ENCODE measurements at places on chromosomes 7 and 10. TPM values are rescaled to one million over a fixed set of nuclear protein-coding genes. Genes with fewer than 3 reads are reported as not detected.

DNA sequence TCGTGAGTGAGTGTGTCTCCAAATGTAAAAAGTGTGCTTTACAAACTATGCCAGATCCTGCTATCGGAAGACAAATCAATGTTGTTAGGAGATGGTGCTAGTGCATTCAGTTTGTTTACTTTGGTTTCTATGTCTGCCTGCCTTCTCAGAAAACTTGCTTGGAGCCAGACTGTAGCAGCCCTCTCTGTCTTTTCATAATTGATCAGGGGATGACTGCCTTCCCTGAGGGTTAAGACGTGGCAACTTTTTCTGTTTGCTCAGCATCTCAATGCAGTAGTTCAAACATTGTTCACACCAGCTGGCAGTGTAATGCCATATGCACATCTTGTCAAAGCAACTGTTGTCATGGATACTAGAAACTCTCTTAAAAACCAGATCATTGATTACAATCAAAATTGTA is 118.5 kb downstream of the FOXP2 start:
- DNase-seq: no peak

DNA sequence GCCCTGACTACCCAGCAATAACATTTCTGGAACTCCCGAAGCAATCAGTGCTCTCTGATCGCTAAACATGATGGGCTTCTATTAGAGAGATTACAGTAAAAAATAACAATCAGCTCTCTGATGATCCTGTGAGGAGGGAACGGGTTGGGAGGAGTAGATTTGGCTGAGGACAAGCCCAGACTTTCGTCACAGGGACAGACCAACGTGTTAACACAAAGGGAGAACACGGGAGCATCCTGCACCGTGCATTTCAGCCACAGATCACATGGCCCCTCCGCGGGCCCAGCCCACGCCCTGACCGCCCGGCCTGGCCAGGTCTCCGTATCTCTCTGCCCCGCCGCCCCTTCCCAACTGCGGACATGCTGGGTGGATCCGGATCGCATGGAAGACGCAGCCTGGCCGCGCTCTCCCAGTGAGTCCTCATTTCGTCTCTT is 95.0 kb upstream of the AGBL3 start:
- peak; percentile 47 for DNase-seq

The APBB1IP gene
- 7.6 TPM for total RNA-seq

The NPFFR1 gene
- 0.16 TPM for total RNA-seq

DNA sequence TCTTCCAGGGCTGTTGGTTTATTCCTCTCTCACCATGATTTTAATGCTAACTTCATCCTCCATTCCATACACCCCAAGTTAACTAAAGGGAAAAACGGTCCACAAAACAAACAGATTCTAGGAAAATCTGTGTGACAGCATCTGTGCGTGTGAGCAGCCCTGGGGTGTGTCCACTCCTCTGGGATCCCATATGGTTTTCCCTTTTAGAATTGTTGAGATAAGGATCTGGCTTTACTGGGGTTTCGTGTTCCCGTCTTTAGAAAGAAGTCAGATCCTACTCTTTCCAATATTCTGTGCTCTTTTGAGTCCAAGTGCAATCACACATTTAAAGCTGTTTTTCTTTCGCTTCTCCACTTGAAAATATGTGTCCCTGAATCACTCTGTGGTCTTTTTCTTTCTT is 257.1 kb downstream of the KLF6 start:
- DNase-seq: no peak

The MET gene
- 6.4 TPM for total RNA-seq

The CRPPA gene
- 2.5 TPM for total RNA-seq

- no peak for DNase-seq
These were observed 273.1 kb downstream of the SEMA3D start for GRCh38 chr7:84913731-84914130.

DNA sequence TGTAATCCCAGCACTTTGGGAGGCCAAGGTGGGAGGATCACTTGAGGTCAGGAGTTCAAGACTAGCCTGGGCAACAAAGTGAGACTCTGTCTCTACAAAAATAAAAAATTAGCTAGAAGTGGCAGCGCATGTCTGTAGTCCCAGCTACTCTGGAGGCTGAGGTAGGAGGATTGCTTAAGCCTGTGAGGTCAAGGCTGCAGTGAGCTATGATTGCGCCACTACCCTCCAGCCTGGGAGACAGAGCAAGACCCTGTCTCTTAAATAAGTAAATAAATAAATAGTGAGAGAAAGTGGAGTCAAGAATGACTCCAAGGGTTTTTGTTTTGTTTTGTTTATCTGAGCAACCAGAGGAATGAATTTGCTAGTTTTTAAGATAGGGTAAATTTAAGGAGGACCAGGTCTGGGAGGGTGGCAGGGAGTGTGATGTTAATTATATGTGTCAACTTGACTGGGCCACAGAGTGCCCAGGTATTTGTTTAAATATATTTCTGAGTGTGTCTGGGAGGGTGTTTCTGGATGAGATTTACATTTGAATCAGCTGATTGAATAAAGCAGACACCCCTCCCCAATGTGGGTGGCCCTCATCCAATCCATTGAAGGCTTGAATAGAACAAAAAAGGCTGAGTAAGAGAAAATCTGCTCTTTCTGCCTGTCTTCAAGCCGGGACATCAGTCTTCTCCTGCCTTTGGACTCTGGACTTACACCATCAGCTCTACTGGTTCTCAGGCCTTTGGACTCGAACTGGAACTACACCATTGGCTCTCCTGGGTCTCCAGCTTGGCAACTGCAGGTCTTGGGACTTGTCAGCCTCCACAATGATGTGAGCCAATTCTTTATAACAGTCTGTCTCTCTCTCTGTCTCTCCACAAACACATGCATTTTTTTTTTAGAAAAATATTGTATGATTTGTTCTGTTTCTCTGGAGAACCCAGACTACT is 23.5 kb downstream of the IMPDH1 start:
- DNase-seq: no peak

The TNPO3 gene
- 37.4 TPM for total RNA-seq

DNA sequence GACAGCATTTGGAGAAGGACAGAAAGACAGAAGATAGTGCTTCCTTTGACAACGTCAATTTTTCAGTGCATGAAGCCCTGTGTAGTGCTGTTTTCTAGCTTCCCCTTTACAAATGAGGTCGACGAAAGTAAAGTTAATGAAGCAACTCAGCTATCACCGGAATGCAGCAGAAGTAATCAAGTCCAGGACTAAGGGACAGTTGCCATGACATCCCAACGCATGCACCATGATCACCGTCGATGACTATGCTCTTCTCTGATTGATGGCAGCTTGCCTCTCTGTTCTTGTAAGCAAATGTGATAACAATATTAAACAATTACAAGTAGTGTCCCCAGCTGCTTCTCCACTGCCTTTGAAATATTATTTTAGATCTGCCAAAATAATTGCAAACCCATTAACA is 205.8 kb downstream of the FRMD4A start:
- DNase-seq: no peak

DNA sequence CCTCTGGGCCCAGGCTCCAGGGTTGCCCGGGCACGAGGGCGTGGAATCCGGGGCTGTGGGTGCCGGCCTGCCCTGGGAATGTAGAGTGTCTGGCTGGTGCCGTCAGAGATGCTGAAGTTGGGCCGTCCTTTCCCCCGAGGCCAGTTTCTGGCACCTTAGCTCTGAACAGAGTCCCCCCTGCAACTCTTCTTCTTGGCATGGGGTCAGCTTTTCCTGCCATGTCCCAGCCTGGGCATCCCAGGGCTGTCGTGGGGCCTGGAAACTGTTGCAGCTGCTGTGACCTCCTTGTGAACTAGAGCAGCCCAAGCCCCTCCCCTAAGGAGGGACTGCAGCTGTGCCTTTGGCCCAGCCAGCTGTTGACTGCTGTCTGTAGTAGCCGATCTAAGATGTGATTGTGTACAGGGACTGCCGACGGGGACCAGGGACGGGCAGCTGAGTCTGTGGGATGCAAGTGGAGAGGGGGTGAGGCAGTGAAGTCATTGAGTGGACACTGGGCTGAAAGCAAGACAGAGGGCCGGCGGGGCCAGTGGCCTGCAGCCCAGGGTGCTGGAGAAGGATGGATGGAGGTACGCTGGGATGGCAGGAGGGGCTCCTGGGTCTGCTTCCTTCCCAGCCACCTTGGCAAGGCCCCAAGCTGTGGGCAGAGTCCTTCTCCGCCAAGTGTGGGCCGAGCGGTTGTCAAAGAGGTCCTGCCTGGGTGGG is 35.8 kb downstream of the GBX1 start:
- no peak for DNase-seq

DNA sequence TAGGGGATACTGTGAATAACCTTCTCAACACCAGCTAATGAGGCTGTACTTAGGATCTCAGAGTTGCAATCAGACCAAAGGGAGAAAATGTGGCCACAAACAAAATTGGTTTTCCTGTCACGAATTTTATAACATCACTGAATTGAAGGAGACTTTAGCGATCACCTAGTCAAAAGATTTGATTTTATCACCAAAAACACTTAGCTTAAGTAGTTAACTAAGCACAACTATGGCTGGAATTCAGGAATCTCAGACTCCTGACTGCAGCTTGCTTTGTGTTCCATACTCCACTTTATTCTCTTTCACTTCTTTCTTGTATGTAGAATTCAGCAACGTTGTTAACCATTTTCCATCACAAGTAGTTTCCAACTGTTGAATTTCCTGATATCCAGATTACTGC is 152.0 kb downstream of the SLC16A9 start:
- no peak for DNase-seq

DNA sequence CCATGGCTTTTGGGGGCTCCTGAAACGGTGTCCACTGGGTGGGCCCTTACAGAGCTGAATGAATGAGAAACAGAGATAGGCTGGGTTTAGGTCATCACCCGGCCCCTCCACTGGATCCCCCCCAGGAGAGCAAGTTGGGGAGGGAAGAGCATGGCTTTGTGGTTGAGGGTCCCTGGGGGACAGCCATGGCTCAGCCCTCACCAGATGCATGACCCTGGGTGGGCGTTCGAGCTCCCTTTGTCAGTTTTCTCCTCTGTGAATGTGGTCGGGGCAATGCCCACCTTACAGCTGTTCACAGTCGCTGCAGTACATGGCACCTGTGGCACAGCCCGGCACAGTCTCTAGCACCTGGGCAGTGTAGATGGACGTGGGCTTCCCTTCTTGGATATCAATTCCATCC is 40.6 kb upstream of the CXCL12 start:
- no peak for DNase-seq

- DNase-seq: no peak
These were observed 106.6 kb downstream of the EBLN1 start for GRCh38 chr10:22111260-22111659.

DNA sequence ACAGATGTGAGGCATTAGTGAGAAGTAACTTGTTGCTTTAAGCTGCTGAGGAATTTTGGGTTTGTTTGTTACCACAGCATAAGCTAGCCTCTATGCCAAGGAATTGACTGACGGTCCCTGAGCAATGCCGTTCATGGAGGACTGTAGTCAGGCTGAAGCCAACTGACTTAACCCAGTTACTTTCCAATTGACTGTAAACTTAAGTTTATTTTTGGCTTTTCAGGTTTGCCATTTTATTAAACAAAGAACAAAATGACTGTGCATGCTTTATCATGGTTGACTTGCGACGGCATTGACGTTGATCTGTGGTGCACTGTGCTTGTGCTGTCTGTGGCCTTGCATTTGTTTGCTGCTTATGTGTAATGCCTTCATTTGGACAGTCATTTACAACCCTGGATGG is 53.5 kb downstream of the DNAJB9 start:
- DNase-seq: no peak

The CXCL12 gene
- 6.8 TPM for total RNA-seq

GRCh38 chr10:4080225-4080805 is 295.3 kb upstream of the KLF6 start:
- no peak for DNase-seq

The PRRT4 gene
- not detected for total RNA-seq

DNA sequence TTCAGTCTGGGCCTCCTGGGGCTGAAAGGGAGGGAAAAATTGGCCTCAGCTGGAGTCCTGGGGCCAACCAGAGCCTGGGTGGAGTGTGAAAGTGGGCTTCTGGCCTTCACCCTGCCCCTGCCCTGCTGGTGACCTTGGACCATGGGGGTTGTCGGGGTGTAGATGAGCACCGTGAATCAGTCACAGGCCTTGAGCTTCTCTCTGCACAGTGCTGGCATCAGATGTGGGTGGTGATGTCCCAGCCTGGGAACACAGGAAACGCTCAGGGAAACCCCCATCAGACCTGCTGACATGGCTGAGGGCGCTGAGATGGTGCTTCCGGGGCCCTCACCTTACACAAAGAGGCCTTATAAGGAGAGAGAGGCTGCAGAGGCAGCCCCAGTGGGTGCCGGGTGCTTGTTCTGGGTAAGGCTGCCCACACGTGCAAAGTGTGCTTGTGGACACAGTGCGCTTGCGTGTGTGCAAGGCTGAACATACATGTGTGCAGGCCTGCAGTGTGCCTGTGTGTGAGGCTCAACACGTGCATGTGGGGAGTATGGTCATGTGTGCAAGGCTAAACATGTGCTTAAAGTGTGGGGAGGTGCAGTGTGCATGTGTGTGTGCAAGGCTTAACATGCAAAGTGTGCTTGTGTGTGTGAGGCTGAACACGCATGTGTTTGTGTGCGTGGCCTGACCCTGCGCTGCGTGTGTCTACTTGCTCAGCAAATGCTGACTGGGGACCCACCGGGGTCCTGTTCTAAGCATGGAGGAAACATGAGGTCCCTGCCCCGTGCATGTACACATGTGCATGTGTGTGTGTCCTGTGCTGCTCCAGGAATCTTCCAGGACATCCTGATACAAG is 6.5 kb downstream of the ARPC1B start:
- DNase-seq: peak; percentile 57

DNA sequence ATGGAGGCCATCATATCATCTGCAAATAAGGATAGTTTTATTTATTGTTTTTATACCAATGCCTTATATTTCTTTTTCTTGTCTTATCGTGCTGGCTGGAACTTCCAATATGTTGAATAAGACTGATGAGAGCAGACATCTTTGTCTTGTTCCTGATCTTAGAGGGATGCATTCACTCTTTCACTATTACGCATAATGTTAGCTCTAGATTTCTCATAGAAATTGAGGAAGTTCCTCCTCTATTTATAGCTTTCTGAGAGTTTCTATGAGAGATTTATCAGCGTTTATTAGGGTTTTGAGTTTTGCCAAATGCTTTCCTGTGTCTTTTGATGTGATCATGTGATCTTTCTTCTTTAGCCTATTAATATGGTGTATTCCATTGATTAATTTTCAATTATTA is 49.3 kb downstream of the COL28A1 start:
- DNase-seq: no peak

GRCh38 chr7:155734445-155734809 is 77.8 kb downstream of the SHH start:
- no peak for DNase-seq

DNA sequence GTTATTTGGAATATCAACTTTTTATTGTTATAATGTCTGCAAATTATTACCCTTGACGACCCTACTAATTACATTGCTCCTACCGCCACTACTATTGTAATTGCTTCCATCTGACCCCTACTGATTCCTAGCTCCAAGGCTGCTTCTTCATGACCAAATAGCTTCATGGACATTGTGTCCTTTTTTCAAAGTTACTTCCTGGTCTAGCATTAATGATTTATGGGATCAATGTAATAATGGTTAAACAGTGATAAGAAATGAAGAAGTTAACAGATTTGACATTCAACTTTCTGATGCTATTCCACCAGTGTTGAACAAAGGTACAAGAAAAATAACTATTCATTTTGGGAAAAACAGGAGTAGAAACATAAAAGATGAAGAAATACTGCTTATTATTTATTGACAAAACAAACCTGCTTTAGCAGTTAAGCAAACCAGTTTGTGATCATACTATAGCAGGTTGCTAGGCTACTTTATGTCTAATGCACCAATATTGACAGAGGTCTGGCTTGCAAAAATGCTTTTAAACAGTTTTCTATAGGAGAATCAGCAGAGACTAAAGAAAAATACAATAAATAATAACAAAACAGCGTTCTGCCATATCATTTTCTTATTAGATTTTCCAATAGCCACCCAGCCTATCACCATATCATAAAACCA is 125.8 kb downstream of the PCLO start:
- DNase-seq: no peak
